ENCODE measurements at places on chromosomes 11 and 22. TPM values are rescaled to one million over a fixed set of nuclear protein-coding genes. Genes with fewer than 3 reads are reported as not detected.
A peak's percentile ranks its signal among the peaks of the same experiment; 100 is the strongest.

- no peak for DNase-seq
Measured at GRCh38 chr11:76214186-76214585, 7.9 kb upstream of the WNT11 start.

DNA sequence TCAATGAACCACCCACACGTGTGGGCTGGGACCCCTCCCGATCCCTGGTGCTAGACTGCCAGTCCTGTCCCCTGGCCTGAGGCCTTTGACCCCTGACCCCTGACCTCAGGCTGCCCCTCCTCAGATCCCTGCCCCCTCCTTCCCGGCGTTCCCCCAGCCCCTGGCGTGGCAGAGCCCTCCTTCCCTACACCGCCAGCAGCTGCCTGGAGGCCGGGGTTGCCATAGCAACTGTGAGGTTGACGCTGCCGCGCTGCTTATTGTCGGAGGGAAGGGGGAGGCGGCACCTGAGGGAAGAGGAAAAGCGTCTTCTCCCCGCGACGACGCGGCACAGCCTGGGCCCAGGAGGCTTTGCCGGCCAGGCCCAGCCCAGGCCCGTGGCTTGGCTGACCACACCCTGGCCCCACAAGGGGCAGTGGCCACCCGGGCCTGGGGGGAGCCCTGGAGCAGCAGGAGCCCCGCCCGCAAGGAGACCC, 32.6 kb downstream of the SHANK3 start:
- DNase-seq, result peak; percentile 92

DNA sequence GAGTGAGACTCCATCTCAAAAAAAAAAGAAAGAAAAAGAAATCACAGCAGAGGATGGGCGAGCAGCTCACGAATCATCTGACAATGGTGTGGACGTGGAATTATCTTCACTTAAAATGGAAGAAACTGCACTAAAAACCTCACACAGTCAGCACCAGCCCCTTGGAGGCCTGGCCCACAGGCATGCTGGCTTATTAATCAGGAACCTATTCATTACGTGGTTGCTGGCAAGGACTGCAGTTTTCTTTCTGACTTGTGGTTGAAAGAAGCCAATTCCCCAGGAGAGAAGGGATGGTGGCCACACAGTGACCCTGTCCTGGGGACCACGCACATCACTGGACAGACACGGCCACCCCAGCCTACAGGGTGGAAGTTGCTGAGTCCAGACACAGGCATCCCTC, 401.1 kb downstream of the CTTN start:
- no peak for DNase-seq

DNA sequence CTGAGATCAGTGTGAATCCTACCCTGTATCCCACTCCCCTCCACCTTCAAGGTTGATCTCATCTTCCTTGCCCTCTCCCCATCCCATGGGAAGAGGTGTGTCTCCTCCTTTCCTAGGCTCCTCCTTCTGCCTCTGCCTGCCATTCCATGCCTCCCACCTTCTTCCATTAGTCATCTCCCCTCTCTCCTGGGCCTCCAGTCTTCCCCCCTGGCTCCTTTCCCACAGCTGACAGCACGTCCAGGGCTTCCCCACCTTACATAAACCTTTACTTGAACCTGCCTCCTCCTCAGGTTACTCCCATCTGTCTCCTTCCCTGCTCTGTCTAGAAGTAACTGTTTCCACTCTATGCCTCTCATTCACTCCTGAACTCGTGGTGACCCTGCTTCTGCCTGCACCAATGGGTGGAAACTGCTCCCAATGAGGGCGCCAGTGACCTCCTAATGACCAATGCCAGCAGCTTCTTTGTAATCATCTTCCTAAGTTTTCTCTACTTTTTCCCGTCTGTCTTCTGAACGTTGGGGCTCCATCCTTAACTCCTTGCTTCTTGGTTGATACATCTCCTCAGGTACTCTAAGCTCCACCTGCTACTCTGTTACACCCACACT, 266.9 kb upstream of the NARS2 start:
- peak; percentile 41 for DNase-seq

DNA sequence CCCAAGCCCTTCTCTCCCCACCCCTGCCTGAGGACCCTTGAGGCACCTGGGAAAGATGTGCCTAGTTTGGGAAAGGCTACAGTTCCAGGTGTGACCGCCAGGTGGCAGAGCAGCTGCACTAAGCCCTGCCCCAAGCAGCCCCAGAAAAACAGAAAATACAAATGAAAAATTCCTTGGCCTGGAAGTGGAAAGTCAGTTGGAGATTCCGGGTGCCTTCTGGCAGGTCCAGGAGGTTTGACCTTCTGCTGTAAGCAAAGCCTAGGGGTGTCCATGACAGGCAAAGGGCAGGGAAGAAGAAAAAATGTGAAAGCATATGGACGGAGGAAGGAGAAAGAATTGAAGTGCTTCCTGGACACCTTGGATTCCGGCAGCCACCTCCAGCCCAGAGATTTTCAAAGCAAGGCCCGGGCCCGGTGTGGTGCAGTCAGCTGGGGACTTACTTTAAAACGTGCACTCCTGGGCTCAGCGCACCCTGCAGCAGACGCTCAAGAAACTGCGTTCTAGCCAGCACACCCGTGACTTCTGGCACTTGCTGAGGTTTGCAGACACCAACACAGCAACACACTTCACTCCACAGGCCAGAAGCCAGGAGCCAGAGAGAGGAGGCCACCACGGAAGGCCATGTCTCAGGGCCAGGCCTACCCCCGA, 37.3 kb upstream of the SLC22A12 start:
- peak; percentile 74 for DNase-seq

GRCh38 chr22:21042978-21043859, 2.5 kb upstream of the LRRC74B start:
- DNase-seq, result no peak

GRCh38 chr11:113632981-113633380, 73.1 kb downstream of the TMPRSS5 start:
- no peak for DNase-seq

DNA sequence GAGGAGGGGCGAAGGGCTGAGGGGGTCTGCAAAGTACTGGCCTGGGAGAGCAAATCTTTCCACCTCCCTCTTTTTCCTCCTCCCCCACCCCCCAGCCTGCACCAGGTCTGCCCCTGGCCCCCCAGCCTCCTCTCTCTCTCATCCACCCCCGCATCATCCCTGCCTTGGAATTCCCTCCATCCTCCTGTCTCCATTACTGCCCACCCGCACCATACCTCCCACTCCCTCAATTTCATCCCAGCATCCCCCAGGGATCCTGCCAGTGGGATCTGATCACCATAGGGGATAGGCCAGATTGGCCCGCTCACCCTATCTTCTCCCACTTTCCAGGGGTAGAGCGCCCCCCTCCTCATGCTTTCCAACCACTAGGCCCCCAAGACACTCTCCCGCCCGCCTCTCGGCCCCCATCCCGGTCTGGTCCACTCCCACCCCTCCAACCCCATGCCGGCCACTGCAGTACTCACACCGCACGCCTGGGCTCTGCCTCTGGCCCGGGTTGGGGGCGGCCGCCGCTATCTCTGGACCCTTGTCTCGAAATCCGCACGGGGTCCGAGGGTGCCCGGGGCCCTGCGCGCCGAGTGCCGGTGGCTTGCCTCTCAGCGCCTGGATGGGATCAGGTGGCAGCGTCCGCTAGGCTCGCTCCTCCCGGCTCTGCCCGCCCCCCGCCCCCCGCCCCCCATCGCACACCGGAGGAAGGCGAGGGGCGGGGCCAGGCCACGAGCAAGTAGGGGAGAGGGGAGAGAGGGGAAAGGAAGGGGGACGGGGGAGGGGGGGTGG, at the start of gene GAL3ST3:
Gene GAL3ST3, minus strand, starts transcription at position 615 of the 777 bp plus-strand sequence. CDS start 3,746 bp downstream, outside the sequence.
- DNase-seq, result peak; percentile 25

DNA sequence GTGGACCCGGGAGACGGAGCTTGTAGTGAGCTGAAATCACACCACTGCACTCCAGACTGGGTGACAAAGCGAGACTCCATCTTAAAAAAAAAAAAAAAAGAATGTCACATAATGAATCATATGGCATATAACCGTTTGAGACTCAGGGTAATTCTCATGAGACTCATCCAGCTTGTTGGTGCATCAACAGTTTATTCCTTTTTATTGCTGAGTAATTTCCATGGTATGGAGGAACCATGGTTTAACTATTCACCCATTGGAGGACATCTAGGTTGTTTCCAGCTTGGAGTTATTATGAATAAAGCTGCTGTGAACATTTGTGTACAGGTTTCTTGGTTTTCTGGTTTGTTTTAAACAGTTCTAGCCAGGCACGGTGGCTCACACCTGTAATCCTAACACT, 25.3 kb downstream of the PPARA start:
- no peak for DNase-seq

DNA sequence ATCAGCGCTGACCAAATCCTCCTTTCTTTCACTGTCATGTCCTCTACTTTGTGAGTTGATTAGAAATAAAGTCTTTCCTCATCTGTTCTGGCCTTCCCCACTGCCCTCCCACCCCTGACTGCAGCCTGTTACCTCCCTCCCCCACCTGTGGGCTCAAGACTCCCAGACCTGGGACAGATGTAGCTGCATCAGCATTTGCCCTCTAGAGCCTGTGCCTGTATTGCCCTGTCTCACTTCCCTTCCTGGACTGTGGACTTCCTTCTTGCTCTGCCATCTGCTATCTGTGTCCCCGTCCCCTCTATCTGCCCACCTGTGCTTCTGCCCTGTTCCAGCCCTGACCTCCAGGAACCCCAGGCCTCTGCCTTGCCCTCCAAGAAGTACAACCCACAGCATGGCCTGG, 122.5 kb downstream of the GALNT18 start:
- DNase-seq, result no peak

DNA sequence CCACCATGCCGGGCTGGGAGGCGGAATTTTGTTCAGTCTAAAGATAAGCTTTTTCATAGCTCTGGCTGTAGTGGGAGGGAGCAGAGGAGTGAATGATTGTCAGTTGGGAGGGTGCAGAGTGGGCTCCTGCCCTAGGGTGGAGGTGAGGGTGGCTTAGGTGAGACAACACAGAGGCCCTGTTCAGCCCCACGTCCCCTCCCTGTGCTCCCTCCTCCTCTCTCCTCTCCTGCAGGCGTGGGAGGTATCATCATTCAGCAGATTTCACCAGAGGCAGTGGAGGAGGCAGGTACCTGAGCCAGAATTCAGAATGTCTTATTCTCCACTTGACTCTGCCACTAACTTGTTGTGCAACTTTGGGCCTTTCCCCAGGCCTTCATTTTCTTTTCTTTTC, 1.7 kb upstream of the THRSP start:
- DNase-seq, result no peak

- DNase-seq, result no peak
Measured at GRCh38 chr11:503179-503981, 3.7 kb downstream of the RNH1 start.

- no peak for DNase-seq
Measured at GRCh38 chr11:105829084-105829483, 193.0 kb downstream of the MSANTD4 start.

- peak; percentile 33 for DNase-seq
Measured at GRCh38 chr11:11163669-11164333, 189.2 kb downstream of the CSNK2A3 start.

DNA sequence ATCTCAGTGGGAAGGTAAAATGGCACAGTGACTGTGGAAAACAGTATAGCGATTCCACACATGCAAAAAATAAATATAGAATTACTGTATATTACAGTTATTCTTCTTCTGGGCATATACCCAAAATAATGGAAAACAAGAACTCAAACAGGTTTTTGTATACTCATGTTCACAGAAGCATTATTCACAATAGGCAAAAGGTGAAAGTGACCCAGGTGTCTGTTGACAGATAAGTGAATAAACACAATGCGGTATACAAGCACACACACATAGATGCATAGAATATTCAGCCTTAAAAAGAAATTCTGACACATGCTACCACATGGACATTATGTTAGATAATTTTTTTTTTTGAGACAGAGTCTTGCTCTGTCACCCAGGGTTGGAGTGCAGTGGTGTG, 233.0 kb downstream of the SWAP70 start:
- no peak for DNase-seq

DNA sequence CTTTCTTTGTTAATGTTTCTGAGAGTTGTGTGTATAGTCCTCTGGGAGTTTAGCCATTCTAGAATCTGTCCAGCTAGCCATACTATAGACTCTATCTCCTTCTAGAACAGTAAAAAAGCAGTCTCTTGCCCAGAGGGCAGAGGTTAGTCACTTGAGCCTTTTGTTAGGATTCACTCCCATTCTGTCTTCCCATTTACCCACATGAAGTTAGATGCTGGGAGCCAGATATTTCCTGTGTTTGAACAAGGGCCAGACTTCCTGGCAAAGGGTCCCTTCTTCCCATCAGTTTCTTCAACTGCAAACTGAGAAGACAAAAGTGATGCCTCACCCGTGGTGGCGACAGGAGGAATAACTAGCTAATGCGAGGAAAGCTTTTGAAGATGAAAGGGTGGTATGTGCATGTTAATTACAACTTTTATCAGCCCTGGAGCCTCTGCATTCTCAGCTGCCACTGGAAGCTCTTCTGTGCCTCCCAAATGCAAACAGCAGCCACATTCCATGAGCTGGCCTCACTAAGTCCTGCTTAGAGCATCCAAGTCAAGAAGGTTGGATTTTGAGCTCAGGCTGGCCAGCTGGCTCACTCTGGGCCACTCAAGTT, 12.8 kb downstream of the CD44 start:
- peak; percentile 83 for DNase-seq

DNA sequence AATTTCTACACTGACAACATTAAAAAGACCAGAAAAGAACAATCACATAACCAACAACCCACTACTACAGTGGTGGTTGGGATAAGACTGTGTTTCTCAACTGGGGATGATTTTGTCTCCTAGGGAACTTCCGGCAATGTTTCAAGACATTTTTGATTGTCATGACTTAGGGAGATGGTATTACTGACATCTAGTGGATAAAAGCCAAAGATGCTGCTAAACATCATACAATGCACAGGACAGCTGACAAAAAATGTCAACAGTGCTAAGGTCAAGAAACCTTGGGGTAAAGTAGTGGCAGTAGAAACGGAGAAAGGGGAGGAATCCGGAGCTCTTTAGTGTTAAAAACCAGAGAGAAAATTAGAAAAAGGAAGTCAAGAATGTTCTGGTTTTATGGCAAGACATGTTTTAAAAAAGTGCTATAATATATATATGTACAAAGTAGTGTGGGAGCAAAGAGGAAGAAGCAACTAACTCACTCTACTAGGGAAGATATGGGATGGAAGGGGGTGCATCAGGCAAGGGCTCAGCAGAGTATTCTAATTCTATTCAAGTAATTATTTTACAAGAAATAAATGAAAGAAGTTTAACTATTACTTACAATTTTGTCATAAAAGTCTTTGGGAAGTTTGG, 37.2 kb downstream of the CKAP5 start:
- peak; percentile 33 for DNase-seq

The LRRC56 gene
- total RNA-seq, result 2.1 TPM

The APOA4 gene
- total RNA-seq, result not detected

The OR2D2 gene
- total RNA-seq, result not detected

The KRTAP5-1 gene
- not detected for total RNA-seq

The CDC42BPG gene
- 5.7 TPM for total RNA-seq

The PTGDR2 gene
- 1.3 TPM for total RNA-seq

The OR51B5 gene
- total RNA-seq, result not detected

The CCDC87 gene
- total RNA-seq, result 0.10 TPM

The OR8B2 gene
- total RNA-seq, result not detected

Data from tongue (tissue), 3 donors.